ENCODE measurements at places on chromosomes 4 and X.

DNA sequence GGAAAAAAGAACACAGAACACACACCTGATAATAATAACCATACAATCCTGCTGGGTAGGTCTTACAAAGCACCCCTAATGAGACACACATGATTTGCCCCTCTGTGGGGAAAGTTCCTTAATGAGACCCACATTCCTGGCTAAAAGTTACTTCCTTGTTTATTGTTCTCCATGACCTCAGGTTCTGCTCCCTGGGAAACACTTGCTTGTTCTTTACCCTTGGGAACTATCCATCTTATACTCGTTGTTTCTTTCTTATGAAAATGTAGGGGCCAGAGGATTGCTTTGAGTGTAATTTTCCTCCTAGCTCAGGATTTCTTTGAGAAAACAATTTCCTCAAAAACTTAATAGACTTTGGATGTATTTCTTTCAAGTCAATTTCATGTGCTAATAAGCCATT, 52.1 kb upstream of the PCDH10 start:
- DNase-seq, result no peak

GRCh38 chr4:30641345-30641744, 78.8 kb upstream of the PCDH7 start:
- DNase-seq, result no peak

DNA sequence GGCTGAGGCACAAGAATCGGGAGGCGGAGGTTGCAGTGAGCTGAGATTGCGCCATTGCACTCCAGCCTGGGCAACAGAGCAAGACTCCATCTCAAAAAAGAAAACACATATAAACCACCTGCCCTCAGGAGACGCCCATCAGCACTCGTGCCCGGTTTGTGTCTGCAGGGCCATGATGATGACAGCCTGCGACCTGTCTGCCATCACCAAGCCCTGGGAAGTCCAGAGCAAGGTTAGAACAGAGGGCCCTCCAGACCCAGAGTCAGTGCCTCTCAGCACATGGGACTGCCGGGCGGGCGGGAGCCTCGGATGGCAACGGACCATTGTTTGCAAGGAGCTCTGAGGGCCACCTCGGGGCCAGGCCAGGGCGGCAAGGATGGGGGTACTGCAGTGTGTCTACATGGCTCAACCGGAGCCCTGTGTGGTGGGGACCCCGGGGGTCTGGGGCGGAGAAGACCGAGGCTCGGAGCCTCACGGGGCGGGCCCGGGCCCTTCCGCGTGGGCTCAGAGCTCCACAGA, 9.3 kb downstream of the ATP5ME start:
- no peak for DNase-seq

DNA sequence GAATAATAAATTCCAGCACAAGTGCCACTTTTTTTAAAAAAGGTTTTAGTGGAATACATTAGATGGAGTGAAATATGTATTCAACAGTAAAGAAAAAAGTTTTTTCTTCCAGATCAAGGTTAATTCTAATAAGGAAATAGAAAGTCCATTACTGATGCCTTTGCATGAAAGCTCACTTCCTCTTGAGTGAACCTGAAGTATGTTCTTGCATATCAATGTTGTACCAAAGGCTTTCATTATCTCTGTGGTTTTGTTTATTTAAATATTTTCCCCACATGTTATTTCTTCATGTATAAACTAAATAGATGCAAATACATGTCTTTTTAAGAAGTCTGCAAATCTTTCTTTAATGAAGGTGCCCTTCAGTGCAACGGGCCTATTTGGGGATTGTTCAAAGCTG, 307.9 kb downstream of the C4orf33 start:
- DNase-seq, result no peak

DNA sequence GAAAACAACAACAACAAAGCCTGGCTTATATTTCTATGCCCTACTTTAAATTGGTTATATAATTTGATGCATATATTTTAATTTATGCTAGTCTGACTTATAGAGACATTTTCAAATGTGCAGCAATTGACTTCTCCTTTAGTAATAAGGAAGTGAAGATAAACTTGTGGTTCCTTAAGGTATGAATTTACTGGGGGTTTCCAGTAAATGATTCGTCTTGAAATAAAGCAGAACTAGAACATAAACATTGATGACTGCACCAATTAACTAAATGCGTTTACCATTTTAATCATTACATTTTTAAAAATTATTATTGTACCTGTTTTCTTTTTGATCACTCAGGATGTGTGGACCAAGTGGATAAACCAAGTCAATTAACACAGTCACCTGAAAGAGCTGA, 99.6 kb upstream of the CCSER1 start:
- DNase-seq, result no peak

DNA sequence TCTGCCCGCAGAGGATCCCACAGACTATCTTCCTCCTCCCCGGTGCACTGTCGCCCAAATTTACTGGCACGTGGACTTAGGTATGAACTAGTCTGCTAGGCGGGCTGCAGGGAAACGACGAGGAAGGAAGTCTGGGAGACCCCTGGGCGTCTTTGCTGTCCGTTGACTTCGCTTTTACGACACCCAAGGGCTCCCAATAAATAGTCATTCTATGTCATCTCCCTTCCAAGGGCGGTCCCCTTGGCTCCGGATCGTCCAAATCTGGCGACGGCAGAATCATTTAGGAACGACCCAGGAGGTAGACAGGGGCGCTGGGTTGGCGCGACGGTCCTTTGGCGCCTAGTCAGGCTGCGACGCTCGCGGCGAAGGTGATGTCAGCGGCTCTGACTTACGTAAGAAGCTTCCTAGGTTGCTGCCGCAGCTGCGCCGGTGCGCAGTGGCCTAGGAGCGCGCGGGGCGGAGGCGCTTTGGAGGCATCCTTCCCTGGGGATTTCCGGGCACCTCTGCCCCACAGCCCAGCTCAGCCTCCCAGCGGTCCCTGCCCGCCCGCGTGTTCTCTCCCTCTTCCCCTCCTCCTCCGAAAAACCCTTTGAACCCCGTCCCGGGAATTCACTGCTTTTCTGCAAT, 2.2 kb downstream of the NHS start:
- DNase-seq, result no peak

DNA sequence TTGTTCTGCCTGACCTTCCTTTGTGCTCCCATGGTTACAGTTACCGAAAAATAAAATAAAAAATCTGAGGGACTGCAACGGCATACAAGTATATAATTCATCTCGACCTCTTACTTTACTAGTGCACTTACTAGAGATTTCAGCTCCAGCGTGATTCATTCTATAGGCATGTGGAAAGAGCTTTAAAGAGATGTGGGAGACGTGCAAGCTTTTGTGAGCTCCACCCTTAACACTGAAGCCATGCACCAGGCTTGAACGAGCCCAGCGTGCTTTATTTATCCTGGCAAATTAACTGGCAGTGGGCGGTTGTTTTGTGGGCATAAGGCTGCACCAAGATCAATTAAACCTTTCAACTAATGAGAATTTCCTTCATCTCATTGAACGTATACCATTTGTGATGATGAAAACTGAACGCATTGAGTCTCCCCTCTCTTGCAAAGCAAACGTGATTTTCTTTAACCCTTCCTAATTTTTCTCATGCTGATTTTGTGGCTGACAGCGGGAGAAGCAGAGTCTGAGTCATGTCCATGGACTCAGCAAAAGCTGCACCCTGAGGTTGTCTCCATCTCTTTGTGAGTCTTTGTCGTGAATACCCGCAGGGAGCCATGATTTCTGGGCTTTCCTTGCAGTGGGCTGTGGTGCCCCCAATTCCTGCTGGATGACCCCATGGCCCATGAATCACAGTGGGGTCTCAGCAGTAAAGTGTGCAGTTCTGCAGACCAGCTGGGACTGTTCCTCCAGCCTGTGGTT, 60.1 kb downstream of the MXRA5 start:
- DNase-seq, result no peak

GRCh38 chr4:144787365-144788258, 141.7 kb downstream of the HHIP start:
- DNase-seq, result peak; percentile 37

DNA sequence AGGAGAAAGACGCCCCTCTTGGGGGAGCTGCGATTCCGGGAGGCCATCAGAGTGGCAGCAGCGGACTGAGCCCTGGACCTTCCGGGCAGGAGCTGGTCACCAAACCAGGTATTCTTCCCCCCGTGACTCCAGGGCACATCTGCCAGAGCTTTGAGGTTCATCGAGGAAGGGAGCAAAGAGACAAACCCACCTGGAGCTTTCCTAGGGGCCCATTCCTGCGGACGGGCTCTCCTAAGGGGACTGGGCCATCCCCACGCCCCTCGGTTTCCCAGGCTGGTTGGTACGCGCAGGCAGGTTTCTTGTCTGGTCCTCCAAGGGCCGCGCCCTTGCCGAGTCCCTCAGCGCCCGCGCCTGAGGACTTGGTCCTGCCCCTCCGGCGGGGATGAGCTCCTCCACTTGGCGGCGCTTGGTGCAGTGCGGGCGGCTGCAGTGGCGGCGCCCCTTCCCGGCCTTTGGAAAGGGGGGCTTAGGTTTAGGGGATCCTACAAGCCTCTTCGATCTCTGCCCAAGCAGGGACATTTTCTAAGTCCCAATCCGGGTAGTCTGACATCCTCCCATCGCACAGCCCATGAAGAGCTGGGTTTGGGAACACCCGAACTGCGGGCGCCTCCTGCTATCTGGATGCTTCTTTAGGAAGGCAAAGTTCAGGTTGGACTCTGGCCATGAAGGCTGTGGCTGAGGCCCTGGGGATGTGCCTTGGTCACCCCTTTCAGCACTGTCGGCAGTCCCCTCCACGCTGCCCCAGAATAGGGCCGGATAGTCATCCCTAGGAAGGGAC, 538 bp downstream of the STBD1 start:
- no peak for DNase-seq

GRCh38 chr4:94158883-94159282, 48.8 kb upstream of the SMARCAD1 start:
- DNase-seq, result no peak

- DNase-seq, result no peak
Measured at GRCh38 chr4:20252656-20253282, 1.1 kb downstream of the SLIT2 start.

GRCh38 chr4:22410645-22411247, 105.1 kb downstream of the ADGRA3 start:
- no peak for DNase-seq

GRCh38 chr4:168163106-168163505, 70.8 kb downstream of the ANXA10 start:
- no peak for DNase-seq

- no peak for DNase-seq
Measured at GRCh38 chr4:6727081-6727942, 11.3 kb downstream of the BLOC1S4 start.

DNA sequence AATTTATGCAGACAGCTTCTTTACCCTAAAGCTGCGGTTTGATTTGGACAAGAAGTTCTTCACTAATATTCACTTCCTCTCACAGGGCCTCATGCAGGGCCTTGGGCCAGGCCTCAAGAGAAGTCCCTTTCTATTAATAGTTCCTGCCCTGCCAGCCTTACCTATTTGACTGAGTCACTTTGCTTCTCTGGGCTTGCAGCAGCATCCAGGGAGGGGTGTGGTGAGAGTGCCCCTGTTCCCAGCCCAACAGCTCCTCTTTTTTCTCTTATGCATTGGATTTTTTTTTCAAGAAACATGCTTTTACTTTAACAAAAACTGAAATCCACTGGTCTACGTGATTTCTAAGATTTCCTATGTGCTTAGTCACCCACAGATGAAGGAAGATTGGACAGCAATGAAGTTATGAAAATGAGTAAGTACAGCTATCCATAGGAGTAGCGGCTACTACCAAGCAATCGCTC, 26.7 kb downstream of the FAM156B start:
- DNase-seq, result no peak

- no peak for DNase-seq
Measured at GRCh38 chr4:7910263-7910896, 29.3 kb downstream of the AFAP1 start.

GRCh38 chr4:40536032-40536431, 93.6 kb downstream of the RBM47 start:
- no peak for DNase-seq

DNA sequence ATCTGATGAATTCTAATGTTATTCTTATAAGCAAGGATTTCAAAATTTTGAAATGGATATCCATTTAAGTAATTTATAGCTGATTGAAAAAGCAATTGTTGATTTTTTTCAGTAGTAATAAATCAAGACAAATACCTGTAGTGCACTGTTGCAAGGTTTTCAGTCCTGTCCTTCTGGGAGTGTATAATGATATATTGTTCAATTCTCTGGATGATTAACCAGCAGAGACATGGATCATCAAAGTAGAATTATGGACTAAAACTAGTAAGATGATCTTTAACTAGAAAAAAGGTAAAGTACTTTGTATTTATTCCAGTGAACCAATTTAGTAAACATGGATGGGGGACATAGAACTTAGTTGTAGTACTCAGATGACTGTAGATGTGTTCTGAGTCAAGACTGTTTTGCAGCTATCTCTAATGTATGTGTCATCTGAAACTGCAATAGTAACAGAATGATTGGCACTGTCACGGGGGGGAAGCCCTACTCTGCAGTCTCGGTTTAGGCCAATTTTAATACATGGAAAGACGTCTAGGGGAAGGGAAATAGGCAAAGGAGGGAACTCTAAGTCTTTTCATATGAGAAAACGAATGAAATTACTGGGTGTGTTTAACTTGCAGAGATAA, 121.9 kb downstream of the GLRA3 start:
- DNase-seq, result no peak

GRCh38 chr4:153506341-153507309, 40.5 kb downstream of the TMEM131L start:
- DNase-seq, result no peak

DNA sequence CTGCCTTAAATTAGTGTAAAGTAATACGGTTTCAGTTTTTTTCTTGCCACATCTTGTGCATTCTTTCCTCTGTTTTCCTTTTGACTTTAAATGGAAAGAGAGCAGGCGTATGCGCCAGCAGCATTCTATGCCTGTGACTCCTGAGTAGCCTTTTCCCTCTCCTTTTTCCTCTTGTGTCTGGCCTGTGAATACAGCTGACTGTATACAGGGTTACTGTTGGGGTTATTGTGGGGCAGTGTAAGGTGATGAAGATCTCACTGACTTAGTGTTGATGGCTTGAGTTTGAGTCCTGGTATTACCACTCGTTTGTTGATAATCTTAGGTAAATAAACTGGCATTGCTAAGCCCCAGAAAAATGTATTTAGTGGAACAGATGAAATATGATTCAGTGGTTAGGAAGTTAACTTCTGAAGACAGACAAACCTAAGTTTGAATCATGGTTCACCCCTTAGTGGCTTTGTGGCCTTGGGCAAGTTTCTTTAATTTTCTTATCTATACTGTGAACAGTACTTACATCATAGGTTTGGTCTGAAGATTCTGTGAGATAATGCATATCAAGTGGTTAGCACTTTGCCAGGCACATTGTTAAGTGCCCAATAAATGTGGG, 105.1 kb downstream of the FNIP2 start:
- DNase-seq, result no peak

- DNase-seq, result no peak
Measured at GRCh38 chr4:2304877-2305561, 43.1 kb upstream of the MXD4 start.

- DNase-seq, result peak; percentile 9
Measured at GRCh38 chr4:5399790-5400421, 308.5 kb downstream of the EVC2 start.

GRCh38 chr4:87937523-87937922, 38.0 kb upstream of the SPP1 start:
- no peak for DNase-seq

GRCh38 chrX:15277604-15278003, 7.7 kb upstream of the ASB9 start:
- DNase-seq, result no peak

- DNase-seq, result no peak
Measured at GRCh38 chr4:57971261-57971660, 861.1 kb upstream of the IGFBP7 start.

- no peak for DNase-seq
Measured at GRCh38 chr4:132593717-132594400, 555.2 kb upstream of the PCDH10 start.
